Activated CD8-positive, alpha-beta T cell treated with anti-CD3 and anti-CD28 coated beads for 36 hours (primary cell): ENCODE measurements at places on chromosomes 7 and 10. TPM values are rescaled to one million over a fixed set of nuclear protein-coding genes. Genes with fewer than 3 reads are reported as not detected.

Gene TOMM7
- 206 TPM for total RNA-seq

Gene KIF5B
- 55.3 TPM for total RNA-seq

Gene CPA2
- total RNA-seq, result not detected

Gene CCDC71L
- total RNA-seq, result 20.9 TPM

GRCh38 chr10:121282797-121283515, 315.3 kb downstream of the FGFR2 start:
- no peaks in the 10 kb centered on the region for H3K4me1 ChIP-seq
- no peak overlapping the region for H3K27ac ChIP-seq
- peaks cover 3% of the 10 kb centered on the region for H3K27me3 ChIP-seq
- no peaks in the 10 kb centered on the region for H3K36me3 ChIP-seq
- no peak overlapping the region for H3K4me3 ChIP-seq

DNA sequence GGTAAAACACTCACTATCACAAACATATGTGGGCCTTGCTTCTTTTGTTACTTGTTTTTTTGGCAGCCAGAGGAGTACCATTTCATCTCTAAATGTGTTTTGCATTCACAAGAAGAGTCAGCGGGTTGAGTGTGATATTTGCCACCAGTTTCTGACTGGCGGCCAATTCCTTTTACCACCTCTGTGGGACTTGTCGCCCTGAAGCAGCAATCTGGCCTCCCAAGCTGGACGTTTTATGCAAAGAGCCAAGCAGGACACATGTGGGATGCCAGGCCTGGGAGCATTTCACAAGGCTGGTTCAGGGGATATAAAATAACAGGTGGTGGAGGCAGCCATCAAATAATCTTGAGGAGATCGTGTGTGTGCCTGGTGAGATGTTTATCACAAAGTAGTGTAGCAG, 61.8 kb upstream of the TRIL start:
- H3K4me3 ChIP-seq, result no peak overlapping the region
- DNase-seq, result no peak
- no peak overlapping the region for H3K27ac ChIP-seq
- peaks cover 2% of the 10 kb centered on the region for H3K27me3 ChIP-seq
